ENCODE measurements at places on chromosomes 7 and 10.

DNA sequence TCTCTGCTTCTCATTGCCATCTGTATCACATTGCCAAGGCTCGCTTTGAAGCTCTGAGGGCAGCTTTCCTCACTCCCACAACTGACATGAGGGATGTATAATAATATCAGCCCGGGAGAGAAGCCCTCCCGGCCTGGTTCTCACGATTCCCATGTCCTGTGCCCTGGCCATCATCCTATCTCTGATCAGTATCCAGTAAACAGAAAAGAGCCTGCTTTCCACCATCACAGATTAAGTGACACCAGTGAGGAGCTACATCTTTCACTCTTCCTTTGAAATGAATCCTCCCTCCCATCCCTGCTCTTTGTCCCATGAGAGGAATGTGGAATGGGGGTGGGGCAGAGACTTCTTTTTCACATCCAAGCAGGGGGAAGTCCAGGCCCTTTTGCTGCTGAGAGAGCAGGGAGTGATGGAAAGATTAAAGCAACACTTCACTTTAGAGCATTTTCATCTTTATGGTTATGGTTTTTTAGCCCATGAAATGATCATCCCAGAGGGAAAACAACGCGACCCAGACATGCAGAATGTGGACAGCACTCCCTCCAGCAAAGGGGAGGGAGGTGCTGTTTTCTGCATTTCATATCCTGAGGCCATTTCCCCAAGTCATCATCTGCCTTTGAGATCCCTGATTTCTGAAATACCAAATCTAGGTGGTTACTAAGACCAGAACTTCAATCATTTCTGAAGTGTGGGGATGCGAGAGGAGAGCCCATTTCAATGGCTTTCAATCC, 84.6 kb upstream of the LYZL1 start:
- DNase-seq: peak; percentile 3

DNA sequence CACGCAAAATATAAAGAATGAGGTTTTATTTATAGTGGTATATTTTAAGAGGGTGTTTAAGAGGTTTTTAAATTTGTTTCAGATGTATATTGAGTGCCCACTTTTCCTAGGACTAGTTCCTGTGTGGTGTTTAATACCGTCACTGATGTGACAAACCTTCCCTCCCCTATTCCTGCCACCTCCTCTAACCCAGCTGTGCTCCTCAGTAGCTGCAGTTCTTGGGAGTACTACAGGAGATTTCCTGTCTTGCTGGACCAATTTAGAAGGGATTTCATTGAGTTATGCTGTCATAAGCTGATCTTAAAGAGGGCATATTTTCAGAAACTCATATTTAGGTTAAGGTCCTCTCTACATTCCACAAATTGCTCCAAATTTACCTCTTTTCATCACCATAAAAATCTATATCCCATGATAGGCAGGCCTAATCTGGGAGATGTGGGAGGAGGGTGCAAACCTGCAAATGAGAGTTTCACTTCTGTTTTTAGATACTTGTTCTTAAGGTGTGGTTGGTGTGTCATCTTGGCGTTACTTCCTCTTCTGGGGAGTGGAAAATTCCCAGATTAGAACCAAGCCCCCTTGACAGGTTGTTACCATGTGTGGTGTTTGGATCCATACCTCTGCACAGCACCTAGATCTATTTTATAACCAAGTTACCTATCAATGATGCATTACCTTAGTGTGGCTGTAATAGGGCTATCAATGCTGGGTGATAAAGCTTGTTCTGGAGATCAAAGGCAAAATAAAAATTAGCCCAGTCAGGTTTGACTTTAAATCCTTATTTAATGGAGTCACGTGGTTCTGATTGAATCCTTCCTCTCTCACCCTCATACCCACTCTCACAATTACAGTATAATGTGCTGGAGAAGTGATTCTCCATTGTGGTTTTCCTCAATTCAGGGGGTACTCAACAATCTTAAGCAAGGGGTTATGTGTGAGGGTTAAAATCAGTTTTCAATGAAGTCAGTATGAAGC, 141.1 kb downstream of the CDK14 start:
- DNase-seq: no peak

DNA sequence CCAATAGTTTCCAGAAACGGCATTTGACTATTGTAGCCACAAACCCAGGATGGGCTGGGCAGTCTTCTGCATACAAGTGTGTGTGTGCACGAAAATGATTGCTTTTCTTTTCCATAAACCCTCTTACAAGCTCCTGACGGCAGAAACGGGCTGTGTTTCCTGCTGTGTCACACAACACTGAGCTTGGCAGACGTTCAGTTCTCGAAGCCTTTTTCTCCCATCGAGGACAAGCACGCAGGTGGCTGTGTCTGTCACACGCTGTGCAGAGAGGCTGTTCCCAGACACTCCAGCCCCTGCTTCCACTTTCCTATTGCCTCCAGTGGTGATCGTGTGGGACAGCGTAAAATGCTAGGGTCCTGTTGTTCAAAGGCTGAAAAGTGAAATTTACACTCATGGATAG, 32.1 kb downstream of the RBAK start:
- DNase-seq: no peak

- DNase-seq: no peak
Observed at GRCh38 chr10:47323636-47324296, 1.5 kb downstream of the GDF2 start.

GRCh38 chr10:71323407-71323806, 4.3 kb downstream of the SLC29A3 start:
- peak; percentile 35 for DNase-seq

GRCh38 chr7:74656441-74656836, 1.1 kb upstream of the GTF2I start:
- DNase-seq: peak; percentile 51

DNA sequence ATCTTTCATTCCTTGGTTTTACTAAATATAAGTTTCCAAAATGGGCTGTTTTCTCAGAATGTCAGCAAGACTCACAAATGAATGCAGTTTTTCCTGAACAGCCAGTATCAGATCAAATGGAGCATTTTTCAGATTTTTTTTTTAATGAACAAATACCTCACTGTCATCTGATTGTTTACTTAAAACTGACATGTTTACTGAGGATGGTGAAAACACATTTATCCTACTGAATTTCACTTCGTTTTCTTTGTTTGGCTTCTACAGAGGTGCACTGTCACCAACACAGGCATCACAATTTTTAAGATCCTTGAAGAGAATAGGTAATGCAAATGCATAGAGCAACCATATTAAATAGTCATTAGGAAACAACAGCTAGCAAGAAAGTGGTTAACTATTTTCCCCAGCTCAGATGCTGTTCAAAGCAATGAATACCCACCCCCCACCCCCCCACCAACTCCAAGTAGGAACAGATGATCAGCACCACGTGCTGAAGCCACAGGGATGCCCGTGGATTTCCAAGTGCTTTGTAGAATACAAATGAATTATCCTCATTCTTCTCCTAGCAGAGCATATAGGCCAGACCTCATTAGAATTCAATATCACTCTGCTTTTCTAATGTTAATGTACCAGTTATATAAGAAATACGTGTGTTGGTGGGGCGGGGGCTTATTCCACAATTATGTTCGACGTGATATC, 205.9 kb downstream of the SKAP2 start:
- no peak for DNase-seq

GRCh38 chr10:50551894-50552293, 71.9 kb downstream of the SGMS1 start:
- no peak for DNase-seq

- no peak for DNase-seq
Observed at GRCh38 chr7:1597066-1597760, 27.4 kb upstream of the PSMG3 start.

GRCh38 chr10:125204400-125204799, 44.0 kb upstream of the CTBP2 start:
- no peak for DNase-seq

DNA sequence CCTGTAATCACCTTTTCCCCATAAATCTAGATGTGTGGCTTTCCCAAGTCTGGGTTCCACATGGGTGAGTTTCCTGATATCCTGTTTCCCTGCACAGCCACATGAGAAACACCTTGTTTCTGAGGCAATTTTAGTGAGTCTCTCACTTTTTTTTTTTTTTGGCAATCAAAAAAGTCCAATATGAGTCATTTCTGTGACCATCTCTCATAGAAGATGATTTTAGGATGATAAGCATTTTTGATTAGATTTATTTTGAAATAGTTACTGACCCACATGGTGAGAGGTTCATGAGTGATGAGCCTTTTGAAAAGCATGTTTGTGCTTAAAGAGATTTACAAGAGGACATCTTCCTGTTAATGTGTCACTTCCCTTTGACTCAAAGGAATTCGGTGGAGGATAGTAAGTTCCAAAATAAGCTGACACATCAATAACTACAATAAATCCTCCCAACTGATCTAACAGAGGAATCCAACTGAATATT, 464.0 kb downstream of the INHBA start:
- no peak for DNase-seq

- no peak for DNase-seq
Observed at GRCh38 chr7:120588862-120589261, 269.1 kb downstream of the TSPAN12 start.

GRCh38 chr10:134247-135131, 766 bp upstream of the ZMYND11 start:
- DNase-seq: no peak

Measured in HepG2 (cell line).